Trophoblast cell (in vitro differentiated cells and primary cell): ENCODE measurements at places on chromosomes 7 and 10.

- no peak overlapping the region for H3K27ac ChIP-seq
- no peak overlapping the region for H3K4me3 ChIP-seq
- peak; percentile 45 for DNase-seq
- no peaks in the 10 kb centered on the region for H3K27me3 ChIP-seq
- no peaks in the 10 kb centered on the region for H3K36me3 ChIP-seq
These were observed 83.5 kb upstream of the INSIG1 start for GRCh38 chr7:155213955-155214740.

GRCh38 chr10:94186722-94187121 lies 176.0 kb downstream of the NOC3L start:
- H3K27ac ChIP-seq: no peak overlapping the region
- no peak for DNase-seq
- H3K36me3 ChIP-seq: no peaks in the 10 kb centered on the region
- no peaks in the 10 kb centered on the region for H3K4me1 ChIP-seq

DNA sequence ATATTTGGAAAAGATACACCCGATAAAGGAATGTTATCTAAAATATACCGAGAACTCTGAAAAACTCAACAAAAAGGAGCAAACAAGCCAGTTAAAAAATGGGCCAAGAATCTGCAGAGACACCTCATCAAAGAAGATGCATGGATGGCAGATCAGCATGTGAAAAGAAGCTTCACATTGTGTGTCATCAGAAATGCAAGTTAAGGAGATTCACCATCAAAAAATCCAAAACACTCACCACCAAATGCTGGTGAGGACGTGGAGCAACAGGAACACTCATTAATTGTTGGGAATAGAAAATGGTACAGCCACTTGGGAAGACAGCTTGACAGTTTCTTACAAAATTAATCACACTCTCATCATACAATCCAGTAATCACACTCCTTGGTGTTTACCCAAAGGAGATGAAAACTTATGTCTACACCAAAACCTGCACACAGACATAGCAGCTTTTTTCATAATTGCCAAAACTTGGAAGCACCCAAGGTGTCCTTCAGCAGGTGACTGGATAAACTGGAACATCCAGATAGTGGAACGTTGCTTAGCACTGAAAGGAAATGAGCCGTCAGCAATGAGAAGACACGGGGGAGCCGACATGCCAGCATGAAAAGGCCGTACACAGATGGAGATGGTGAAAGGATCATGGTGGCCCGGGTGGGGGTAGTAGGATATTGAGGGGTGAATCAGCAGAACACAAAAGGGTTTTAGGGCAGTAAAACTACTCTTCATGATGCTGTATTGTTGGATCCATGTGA lies 27.9 kb upstream of the PWWP2B start:
- DNase-seq: peak; percentile 93
- no peak overlapping the region for H3K27ac ChIP-seq
- no peaks in the 10 kb centered on the region for H3K27me3 ChIP-seq
- no peaks in the 10 kb centered on the region for H3K36me3 ChIP-seq
- no peaks in the 10 kb centered on the region for H3K4me1 ChIP-seq

DNA sequence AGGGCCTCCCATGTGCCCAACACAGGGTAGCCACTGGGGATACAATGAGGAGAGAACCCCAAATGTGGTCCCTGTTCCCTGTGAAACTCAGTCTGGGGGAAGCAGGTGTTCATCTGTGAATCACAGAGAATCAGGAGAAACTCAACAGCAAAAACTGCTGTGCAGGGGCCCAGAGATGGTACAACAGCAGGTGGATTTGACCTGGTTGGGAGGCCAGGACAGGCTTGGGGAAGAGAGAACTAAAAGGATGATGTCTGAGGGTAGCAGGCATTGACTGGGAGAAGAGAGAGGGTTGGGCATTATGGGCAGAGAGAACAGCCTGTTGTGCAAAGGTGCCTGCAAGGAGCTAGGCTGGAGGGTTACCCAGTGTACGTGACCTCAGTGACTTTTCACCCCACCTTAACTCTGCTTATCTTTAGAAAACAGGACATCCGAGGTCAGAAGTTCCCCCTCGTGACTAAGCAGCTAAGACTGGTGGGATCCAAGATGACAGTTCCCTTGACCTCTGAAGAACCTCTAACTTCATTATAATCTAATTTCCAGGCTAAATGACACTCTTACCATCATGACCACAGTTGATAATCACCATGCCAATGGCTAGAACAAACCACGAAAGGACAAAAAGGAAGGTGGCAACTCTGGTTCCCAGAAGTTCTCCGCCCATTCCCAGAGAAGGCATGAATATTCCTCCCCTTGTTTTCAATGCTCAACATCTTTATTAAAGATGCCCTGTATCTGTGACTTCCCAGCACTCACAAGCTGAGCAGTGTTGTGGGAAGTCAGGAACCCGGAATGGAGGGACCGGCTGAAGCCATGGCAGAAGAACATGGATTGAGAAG lies 5.1 kb upstream of the ADAMTS14 start:
- DNase-seq: no peak
- H3K27ac ChIP-seq: no peak overlapping the region
- no peak overlapping the region for H3K4me3 ChIP-seq
- peaks cover 7% of the 10 kb centered on the region for H3K27me3 ChIP-seq
- no peaks in the 10 kb centered on the region for H3K36me3 ChIP-seq

DNA sequence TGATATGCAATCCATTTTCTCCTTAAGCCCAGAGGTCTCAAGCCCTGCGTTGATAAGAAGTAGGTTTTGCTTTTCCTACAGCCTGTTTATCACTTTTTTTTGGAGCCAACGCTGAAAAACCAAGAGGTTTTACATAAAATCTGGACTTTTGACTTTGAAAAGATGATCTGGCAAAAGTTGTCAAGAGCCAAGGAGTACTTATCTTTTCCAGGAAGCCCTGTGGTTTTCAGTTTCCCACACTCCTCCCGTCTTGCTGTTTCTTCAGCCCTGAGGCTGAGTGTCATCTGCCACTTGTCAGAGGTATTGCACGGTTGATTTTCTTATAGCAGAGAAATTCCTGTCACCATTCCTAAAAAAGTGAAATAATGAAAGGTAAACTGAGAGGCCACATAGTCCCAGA lies 108.7 kb downstream of the TYW1 start:
- H3K27ac ChIP-seq: no peak overlapping the region
- H3K4me3 ChIP-seq: no peak overlapping the region
- peaks cover 3% of the 10 kb centered on the region for H3K4me1 ChIP-seq
- H3K27me3 ChIP-seq: no peaks in the 10 kb centered on the region

DNA sequence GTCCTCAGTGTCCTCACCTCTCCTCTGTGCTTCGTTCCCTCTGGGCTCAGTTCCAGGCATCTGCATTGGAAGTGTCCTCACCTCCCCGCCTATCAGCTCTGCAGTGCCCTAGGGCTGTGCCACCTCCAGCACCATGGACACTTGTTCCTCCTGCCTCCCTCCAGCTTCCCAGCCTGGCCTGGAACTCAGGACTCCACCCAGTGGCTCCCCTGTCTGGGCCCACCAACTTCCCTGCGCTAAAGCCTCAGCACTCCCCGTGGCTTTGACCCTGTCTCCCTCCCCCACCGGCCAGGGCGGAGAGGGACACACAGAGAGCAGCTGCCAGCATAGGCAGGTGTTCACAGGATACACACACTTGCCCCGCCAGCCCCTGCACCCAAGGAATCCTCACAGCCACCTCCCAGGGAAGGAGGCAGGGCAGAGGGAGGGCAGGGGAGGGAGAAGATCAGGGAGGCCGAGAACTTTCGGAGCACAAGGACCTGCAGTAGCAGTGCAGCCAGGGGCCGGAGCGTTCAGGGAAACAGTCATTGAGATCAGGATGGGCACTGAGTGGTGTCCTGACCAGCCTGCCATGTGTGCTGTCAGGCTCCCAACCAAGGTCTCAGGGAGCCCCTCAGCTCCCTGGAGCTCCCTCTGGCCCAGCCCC lies 31.3 kb downstream of the ANXA8 start:
- DNase-seq: no peak
- H3K27me3 ChIP-seq: no peaks in the 10 kb centered on the region
- H3K4me1 ChIP-seq: no peaks in the 10 kb centered on the region
- H3K36me3 ChIP-seq: no peaks in the 10 kb centered on the region
- peak overlapping the region; percentile 5 for H3K4me3 ChIP-seq

DNA sequence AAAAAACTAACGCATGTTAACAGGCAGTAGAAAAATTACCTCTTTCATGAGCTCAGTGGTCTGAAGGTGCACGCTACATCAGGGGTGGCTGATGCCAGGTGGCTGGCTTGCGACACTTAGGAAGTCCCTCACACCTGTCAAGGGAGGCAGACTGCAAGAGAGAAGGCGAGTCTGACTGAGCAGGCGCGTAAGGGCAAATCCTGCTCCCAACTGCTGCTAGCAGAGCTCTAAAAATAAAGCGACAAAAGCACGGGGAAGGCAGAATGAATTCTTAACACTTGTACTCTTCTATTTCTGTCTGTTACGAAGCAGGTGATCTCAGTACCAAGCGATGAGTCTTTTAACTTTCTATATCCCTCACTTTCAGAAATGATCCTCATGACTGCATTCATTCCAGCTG lies 33.1 kb downstream of the CACNA2D1 start:
- no peaks in the 10 kb centered on the region for H3K27me3 ChIP-seq
- H3K4me1 ChIP-seq: no peaks in the 10 kb centered on the region
- no peak overlapping the region for H3K4me3 ChIP-seq
- no peak overlapping the region for H3K27ac ChIP-seq

DNA sequence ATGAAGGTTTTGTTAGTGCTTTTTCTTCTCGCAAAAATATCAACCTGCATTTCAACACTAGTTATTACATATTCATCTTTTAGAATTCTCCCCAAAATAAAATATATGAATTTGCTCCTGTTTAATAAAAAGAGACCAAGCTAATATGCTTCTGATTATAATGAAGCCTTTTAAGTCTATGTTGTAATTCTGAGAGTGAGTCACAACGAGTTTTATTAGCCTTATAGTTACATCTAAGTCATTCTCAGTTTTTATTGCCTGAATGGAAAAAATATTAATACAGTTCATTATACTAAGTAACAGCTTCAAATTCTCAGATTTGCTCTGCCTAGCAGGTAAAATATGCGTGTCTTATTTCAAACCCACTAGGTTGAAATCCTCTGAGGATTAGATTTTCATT lies 152.4 kb upstream of the CELF2 start:
- no peak for DNase-seq
- H3K27ac ChIP-seq: no peak overlapping the region
- H3K4me1 ChIP-seq: peaks cover 2% of the 10 kb centered on the region
- no peak overlapping the region for H3K4me3 ChIP-seq
- no peaks in the 10 kb centered on the region for H3K27me3 ChIP-seq

DNA sequence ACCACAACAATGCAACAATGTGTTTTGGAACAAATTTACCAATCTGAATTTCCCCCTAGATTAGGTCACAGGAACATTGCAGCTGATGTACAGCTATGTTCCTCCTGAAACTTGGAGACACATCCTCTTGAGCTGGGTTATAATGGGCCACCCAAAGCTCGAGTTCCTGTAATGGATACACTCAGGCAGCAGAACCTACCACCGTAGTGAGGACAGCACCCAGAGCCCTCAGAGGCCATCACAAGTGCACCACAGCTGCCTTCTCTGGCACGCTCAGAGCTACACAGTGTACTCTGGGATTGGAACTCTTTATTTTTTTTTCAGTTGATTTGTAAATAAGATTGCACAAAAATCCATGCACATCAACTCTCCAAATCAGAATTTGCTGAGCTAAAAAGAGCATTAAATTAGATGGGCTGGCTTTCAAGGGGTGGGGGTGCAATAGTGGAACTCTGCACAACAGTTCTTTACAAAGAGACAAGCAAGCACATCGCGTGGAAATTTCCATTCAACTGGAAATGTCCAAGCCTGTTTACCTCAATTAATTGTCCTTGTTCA lies 56.7 kb downstream of the EGFR start:
- peaks cover 17% of the 10 kb centered on the region for H3K4me1 ChIP-seq
- no peaks in the 10 kb centered on the region for H3K27me3 ChIP-seq
- no peak overlapping the region for H3K4me3 ChIP-seq
- DNase-seq: no peak

DNA sequence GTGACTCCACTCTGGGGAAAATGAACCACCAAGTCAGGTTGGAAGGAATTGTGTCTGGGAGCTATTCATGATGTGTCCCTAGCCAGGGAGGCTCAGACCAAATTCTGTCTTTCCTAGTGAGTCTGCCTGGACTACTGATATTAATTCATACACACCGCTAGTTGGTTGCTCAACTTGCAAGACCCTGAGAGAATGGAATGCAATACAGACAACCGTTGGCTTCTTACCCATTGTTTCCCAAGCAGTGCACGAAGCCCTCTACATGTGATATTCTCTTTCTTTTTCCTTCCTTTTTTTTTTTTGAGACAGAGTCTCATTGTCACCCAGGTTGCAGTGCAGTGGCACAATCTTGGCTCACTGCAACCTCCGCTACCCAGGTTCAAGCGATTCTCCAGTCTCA lies 19.4 kb upstream of the SRGN start:
- no peak for DNase-seq
- no peaks in the 10 kb centered on the region for H3K27me3 ChIP-seq
- H3K36me3 ChIP-seq: no peaks in the 10 kb centered on the region
- no peak overlapping the region for H3K4me3 ChIP-seq

DNA sequence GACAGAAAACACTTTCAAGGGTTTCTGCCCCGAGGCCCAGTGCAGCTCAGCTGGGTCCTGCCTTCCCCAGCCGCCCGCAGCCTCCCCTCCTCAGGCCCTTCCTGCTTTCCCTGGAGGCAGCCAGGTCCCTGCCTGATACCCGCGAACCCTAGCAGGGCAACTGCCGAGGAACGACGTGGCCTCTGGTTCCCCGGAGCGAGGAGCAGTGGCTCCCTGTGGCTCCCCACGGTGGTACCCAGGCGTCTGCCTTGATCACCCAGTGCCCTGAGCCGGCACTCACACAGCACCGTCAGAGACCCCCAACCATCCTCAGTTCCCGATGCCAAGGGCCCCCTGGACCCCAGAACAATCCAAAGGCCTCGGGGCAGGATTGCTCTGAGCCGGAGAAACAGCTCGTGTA lies 58.3 kb downstream of the CFAP46 start:
- no peak for DNase-seq
- H3K27me3 ChIP-seq: no peaks in the 10 kb centered on the region
- H3K4me1 ChIP-seq: no peaks in the 10 kb centered on the region
- H3K4me3 ChIP-seq: no peak overlapping the region

DNA sequence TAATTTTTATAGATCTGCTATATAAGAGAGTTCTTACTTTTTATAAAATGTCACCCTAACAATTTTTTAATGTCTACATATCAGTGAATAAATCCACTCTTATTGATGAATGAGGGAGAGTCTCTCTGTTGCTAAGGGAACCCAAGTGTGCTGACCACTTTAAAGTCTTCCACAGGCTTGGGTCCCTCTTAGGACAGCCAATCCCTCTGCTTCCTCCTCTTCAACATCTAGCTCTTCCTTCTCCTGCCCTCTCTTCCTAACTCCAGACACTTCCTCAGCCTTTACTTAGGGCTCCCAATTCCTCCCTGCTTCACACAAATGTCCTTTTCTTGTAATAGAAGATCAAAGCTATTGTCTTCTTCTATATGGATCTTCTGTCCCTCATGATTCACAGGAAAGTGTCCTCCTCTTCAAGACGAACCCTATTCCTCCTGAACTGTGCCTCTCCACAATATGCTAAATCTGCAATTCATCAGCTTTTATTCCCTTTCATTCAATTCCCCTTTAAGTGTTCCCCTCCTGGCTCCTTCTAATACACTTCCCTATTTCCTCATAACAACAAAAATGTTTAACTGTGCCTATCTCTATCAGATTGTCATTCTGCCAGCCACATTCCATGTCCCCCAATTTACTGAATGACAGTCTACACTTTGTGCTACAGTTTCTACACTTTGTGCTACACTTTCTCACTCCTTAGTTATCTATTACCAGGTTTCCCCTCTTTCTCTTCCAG lies 37.7 kb downstream of the CDK6 start:
- no peak overlapping the region for H3K4me3 ChIP-seq
- DNase-seq: no peak
- H3K27me3 ChIP-seq: no peaks in the 10 kb centered on the region
- no peak overlapping the region for H3K27ac ChIP-seq
